ENCODE measurements at places on chromosomes 12 and 14.

DNA sequence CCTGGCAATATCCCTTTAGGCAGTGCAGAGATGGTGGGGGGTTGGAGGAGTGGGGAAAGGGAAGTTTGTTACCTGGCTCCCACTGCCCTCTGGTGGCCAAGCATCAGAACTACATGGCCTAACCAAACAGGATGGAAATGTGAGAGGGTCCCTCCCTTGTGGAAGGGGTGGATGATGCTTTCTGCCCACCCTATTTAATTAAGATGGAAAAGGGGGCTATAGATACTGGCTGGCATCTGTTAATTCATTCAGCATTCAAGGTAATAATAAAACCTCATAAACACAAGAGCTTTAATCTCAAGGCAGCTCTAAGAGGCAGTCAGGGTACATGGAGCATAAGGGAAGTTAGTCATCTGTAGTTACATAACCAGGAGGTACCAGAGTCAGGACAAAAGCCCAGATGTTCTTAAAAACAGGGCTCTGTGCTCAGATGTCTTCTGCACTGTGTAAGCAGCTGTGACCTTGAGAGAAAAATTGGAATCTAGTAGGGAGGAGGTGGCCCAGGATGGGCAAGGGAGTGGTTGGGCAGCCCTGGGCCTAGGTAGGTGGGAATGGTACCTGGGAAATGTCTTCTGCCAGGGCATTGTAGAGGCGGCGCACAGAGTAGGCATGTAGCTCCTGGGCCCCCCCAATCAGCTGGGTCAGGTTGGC is 4.6 kb downstream of the AP1G2 start:
- peak; percentile 76 for DNase-seq

GRCh38 chr12:49415521-49415970 is 48.3 kb downstream of the SPATS2 start:
- peak; percentile 45 for DNase-seq

- DNase-seq, result peak; percentile 85
Measured at GRCh38 chr12:15453613-15454012, 131.3 kb downstream of the PTPRO start.

DNA sequence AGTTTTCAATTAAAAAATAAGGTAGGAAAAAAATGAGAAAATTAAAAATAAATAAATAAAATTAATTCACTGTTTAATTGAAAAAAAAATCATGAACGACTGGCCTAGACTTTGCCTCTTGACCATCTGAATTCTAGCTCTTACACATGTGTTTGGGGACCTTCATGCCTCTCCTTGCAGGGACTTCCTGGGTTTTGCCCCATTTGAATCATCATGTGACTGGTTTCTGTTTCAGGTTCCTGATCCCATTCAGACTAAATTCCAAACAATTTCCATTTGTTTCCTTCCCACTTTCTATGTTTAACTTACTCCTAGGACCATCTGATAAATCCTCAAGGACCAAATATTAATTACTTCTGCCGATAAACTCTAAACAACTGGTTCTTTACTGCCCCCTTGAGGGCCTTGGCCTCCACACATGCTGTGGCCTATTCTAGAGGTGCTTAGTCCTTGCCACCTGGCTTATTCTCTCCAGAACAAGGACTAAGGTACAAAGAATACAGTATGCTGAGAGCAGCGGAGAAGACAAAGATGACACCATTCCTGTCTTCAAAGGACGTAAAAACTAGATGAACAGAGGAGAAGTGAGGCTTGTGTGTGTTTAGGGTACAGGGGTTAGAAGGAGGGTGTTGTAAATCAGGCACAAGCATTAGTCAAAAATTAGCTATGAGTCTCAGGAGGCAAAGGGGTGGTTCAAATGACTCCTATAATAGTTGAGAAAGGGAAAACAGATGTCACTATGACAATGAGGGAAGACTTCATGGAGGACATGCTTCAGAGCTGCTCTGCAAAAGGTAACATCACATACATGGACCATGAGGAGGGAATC is 125.8 kb upstream of the AVPR1A start:
- peak; percentile 77 for DNase-seq

DNA sequence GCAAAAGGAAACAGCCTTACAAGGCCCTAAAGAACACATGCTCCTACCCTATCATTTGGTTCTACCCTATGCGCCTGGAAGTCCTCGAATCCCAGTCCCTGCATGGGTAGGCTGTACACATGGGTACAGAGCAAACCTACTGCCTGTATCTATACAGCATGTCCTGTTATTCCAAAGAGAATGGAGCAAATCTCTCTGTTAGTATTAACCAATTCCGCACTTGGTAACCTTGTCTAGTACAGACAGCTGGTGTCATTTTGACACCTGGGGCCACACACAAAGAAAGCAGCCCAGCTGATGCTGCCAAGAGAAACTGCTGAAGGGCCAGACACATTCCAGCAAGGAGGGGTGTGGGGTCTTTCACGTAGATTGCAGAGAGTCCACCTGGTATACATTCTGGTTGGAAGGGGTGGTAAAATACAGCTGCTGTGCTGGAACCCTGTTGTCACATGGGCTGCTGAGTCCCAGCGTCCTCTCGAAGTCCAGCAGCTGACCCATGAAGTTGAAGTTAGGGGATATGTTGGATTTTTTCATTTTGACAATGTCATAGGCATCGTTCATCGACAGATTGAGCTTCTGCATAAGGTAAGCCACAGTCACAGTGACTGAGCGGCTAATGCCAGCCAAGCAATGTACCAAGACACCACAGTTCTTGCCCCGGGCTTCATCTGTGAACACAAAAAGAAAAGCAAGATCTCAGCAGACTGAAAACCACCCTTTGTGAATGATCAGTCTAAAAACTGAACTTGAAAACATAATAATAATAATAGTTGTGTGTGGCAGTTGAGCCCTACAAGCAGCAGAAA is 3.2 kb downstream of the DUSP6 start:
- DNase-seq, result no peak

DNA sequence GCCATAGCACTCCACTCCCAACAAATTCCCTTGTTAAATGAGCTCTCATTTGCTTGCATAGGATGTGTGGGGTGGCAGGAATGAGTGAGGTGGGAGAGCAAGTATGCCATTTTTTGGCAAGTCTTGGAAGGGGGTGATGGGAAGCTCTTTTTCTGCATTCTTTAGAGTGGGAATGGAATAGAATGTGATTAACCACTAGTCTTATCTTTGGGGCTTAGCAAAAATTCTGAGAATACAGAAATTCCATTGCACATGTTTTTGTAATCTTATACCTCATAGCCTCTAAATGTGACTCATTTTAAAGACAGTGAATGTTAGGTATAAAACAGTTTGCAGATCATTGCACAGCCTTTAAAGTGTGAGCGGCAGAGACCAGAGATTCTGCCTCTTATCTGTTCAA is 28.4 kb upstream of the NEDD1 start:
- DNase-seq, result no peak

DNA sequence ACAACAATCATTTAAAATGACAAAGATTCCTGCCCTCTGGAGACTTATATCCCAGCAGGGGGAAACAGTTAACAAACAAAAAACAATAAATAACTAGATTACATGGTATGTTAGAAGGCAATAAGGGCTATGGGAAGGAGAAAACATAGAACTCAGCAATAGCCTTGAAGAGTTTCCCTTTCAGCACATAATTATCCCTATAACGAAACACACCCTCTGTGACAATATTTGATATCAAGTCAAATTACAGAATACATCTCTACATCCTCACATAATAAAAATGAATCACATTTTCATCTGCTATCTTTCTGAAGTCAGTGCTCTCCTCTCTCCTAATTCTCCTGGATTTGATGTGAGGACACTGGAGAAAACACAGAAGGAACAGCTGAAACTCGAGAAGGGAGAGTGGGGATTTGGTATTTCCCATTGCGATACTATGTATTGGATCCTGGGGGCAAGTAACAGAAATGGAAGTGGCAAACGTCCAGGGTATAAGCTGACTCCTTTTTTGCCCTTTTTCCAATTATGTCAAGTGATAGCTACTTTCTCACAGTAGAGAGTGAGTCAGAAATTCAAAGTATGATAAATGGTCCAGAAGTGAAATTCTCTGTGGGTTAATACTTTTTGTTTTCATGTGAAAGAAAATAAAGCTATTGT is 9.7 kb upstream of the PTGER2 start:
- no peak for DNase-seq

GRCh38 chr12:47709237-47709636 is 3.4 kb upstream of the RPAP3 start:
- DNase-seq, result peak; percentile 51

DNA sequence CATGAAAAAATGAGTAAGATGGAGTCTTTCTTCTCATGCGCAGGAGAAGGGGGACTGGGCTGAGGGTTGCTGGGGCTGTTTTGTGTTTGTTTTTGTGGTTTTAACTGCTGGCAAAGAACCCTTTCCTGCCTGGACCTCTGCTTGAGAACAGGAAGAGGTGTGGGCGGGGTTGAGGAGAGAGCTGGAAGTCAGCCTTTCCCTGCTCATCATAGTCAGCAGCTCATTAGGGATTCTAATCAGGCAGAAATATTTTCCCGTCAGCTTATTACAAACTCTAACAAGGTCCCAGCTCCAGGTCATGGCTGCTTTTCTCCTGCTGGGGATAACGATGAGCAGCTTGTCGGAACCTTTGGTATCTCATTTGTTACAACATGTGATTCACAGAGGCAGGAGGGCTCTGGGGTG is 185.0 kb upstream of the NRXN3 start:
- DNase-seq, result peak; percentile 30

DNA sequence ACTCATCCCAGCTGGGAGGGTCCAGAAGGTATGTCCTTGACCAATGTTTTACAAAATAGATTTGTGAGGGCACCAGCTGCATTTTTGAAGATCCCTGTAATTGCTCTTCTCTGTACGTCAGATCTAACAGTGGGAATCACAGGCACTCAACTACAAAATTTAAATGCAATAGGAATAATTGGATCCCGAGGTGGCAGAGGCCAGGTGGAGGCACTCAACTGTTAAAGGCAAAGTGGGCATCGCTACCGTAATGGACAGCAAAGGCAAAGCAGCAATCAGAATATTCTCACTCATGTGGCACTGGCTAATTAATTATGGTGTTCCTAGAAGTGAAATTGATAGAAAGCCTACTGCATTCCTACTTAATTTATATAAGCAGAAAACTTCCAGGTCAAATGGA is 27.9 kb upstream of the PSMC1 start:
- DNase-seq, result no peak

- no peak for DNase-seq
Measured at GRCh38 chr12:128852885-128853599, at the start of gene GLT1D1. GLT1D1 (plus strand) TSS chr12:128853478; CDS start chr12:128853582, 104 bp downstream.

- peak; percentile 7 for DNase-seq
Measured at GRCh38 chr14:104223101-104224041, 85.0 kb downstream of the KIF26A start.

DNA sequence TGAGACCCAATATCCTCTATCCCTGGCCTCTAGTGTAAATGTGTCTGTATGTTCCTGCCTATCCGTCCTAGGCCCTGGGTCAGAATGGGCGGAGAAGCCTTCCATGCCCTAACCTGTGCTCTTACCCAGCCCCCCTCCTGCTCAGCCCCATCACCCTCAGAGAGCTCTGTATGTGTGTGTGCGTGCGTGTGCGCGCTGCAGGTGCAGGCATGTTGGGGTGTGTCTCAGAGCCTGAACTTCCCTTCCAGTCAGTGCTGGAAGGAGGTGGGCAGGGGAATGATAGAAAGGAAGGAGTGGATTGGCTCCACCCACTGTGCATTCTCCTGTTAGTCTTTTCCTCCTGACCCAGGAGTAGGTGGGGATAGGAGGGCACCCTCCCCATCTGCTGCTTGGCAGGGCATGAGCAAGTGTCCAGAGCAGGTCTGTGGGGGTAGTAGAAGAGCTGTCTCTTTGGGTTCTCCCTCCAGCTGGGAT is 7.2 kb downstream of the NAB2 start:
- DNase-seq, result no peak

DNA sequence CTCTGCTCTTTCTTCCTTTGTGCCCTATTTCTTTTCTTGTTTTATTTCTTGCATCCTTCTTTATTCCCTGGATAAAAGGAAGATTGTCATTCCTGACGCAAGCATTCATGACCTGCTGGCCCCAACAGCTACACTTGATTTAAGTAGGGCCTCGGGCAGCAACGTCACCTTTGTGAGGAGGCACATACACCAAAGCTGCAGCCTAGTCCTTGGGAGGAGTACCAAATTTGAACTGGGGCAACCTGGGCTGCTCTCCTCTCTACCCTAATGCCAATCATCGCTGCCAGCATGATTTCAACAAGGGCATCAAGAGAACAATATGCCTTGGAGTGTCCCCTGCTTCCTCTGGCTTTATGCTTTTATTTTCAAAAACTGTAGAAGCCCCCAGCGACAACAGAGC is 76.4 kb downstream of the C12orf50 start:
- no peak for DNase-seq

- no peak for DNase-seq
Measured at GRCh38 chr14:74652541-74652940, 40.5 kb upstream of the LTBP2 start.

DNA sequence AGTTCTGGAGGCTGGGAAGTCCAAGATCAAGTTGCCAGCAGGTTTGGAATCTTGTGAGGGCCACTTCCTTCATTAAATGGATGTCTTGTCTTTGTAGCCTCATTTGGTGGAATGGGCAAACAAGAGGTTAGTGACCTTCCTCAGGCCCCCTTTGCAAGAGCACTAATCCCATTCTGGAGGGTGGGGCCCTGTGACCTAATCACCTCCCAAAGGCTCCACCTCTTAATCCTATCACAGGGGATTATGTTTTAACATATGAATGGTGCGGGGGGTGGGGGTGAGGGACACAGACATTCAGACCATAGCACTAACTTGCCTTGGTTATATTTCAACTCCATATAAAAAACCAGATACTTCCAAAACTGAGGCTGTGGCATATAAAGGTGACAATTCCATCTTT is 59.9 kb upstream of the PPP4R3A start:
- no peak for DNase-seq

DNA sequence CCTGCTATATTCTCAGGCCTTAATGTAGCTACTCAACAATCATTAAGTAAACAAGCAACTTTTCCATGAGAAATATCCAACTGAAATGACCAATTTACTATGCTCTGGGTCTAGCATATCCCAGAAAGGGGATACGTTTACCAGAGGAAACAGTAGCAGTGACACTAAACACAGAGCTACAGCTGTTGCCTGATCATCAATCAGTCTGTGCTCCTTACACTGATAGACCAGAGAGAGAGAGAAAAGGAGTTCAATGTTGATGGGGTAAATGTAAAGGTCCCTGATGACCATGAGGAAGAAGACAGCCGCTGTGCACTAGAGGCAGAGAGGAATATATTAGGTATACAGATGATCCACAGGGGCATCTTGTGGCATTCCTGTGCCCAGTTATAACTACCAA is 397.2 kb upstream of the USP15 start:
- DNase-seq, result no peak
